Hematopoietic multipotent progenitor cell treated with erythropoietin and hydrocortisone succinate and interleukin-3 and kit ligand, for 6 days (in vitro differentiated cells): ENCODE measurements at places on chromosomes 2 and 18.
A peak's percentile ranks its signal among the peaks of the same experiment; 100 is the strongest.

DNA sequence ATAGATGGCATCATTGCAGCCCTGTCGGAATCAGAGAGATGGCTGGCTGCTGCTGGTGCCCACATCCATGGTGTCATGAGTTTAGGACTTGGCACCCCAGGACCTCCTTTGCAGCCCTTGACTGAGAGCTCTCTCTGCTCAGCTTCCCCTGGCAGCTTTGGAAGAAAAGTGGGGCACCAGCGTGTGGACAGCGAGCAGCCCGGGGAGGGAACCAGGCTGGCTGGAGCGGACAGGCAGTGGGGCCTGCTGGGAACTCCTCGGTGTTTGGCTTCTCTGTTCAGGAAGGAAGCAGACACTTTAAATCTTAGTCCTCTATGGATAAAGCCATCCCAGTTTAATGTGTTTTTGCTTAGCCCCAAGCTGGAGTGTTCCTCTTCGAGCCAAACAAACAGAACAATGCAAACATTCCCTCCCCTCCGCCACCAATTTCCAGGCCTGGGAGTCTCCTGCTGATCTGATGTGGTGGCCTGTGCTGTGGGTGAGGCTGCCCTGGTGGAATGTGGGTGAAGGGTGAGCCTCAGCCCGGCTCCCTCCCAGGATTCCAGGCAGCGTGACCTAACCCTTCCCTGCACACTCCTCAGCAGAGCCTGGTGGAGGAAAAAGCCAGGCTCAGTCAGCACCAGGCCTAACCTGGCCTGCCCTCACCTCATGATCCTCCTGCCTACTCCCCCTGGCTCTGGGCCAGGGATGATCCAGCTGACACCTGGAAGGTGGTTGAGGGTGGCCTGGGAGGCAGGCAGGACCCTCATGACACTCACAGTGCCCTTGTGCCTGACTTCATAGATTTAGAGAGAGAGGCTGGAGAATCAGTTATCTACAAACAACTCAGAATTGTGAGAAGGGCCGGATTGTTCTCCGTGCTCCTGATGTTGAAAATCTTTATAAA lies 21.6 kb upstream of the ITGB6 start:
- DNase-seq: no peak

DNA sequence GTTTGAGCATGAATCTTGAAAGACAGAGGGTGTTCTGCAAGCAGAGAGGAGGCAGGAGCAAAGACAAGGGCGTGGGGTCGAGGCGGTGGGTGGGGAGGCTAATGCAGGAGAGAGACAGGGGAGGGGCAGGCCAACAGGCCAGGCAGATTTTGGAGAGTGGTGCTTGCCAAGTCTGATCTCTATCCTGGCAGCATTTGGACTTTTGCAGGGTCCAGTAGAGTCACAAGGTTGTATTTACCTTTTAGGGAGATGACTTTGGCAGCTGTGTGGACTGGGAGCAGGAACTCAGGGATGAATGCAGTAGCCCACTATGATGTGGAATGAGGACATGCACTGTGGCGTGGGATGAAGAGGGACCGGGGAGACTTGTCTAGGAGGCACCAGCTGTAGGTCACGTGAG lies 15.7 kb upstream of the CEP192 start:
- DNase-seq: no peak

GRCh38 chr2:128589681-128590080 lies 271.0 kb upstream of the HS6ST1 start:
- no peak for DNase-seq

- no peak for DNase-seq
These were observed 180.8 kb downstream of the WDR7 start for GRCh38 chr18:56831988-56832387.

DNA sequence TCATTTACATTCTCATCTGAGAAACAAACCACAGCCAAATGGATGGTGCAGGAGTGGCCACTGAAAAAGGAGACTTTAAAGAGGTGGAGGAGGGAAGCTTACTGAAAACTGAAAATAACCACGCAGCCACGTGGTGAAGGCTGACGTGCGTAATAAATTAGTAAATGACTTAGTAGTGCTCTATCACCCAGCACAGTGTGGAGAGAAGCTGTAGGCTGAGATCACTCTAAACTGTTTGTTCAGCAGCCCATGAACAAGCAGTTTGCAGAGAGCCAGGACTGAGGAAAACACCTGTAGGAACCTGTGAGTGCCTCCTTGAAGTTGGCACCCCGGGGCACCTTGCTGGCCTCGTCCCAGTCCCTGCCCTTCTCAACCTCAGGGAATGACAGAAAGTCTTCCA lies 193.0 kb downstream of the TXNL1 start:
- no peak for DNase-seq

- DNase-seq: no peak
These were observed 99.5 kb downstream of the MEIS1 start for GRCh38 chr2:66534461-66534860.

DNA sequence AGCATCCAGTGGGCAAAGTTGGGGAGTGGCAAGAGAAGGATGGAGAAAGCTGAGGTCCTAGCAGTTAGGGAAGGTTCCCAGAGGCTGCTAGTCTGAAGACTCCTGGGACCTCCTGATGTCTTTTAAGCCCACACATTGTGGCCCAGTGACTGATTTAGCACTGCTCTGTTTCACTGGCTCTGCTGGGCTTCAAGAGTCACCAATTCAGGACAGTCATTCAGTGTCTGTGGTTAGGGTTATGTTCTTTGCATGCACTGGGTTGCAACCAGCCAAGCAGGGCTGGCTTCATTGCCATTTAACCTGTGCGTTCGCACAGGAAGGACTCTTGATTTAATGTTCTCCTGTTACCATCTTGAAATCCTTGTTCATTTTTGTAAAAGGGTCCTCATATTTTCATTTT lies 199.2 kb downstream of the ICOS start:
- DNase-seq: no peak

DNA sequence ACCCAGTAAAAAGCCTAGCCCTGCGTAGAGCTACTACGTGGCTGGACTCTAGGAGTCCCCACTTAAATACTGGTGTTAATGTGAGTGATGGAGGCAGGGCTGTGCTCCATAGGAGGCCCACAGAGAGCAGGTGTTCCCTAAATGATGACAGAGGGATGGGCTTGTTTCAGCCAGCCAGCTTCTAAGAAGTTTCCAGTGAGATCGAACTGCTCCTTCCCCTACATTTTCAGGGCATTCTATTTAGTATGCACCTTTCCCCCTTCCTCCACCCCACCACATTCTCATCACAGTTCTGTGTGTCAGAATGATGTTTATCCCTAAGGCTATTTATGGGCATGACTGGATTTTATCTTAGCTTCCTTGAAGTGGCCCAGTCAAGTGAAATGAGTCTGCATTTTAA lies 213.0 kb downstream of the TRIB2 start:
- no peak for DNase-seq

DNA sequence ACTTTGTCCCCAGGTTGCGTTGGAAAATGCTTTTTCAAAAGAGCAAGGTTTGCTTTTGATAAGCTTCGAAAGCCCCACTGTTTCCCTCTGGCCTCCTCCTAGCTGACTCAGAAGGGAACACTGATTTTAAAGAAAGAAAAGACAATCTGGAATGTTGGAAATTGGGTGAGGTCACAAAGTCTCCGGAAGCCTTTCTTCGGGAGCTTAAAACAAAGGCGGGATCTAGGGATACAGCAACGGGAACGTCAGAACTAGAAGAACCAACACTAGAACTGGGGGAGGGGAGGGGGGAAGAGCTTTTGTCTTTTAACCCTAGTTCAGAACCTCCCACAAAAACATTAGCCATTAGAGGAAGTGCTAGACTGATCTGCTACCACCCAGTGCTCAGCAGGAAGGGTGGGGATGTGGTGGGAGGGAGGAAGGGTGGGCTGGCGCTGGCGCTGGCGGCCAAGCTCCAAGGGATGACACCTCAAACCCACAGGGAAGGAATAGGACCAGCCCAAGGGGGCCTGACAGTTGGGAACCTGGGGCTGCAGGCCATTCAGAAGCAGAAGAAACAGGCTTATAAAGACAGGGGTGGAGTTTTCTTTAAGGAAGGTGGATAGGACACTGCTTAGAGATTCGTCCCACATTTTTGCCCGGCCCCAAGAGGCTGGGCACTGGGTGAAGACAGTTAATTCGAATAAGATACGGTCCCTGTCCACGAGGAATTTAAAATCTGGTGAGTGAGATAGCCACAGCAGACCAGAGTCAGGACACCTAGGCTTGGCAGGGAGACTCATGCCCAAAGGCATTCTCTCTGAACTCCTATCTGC lies 1.7 kb downstream of the TMSB10 start:
- DNase-seq: peak; percentile 88

DNA sequence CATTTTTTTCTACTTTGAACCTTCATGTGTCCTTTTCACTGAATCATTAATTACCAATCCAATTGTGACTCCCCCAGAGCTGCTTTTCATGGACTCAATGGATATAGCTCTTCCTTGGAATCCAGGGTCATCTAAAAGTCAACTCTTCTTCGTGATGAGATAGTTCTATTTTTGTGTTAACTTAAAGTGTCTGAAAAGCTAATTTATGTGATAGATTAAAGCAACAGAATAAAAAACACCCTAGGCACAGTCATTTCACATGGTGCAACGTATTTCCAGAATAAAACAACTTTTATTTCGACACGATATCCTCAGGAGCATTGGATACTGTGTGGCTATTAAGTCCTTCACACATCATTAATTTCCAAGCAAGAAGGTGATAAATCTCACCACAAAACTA lies 250.6 kb upstream of the SPHKAP start:
- DNase-seq: no peak

GRCh38 chr18:13514558-13514957 lies 211.8 kb downstream of the FAM210A start:
- DNase-seq: no peak

DNA sequence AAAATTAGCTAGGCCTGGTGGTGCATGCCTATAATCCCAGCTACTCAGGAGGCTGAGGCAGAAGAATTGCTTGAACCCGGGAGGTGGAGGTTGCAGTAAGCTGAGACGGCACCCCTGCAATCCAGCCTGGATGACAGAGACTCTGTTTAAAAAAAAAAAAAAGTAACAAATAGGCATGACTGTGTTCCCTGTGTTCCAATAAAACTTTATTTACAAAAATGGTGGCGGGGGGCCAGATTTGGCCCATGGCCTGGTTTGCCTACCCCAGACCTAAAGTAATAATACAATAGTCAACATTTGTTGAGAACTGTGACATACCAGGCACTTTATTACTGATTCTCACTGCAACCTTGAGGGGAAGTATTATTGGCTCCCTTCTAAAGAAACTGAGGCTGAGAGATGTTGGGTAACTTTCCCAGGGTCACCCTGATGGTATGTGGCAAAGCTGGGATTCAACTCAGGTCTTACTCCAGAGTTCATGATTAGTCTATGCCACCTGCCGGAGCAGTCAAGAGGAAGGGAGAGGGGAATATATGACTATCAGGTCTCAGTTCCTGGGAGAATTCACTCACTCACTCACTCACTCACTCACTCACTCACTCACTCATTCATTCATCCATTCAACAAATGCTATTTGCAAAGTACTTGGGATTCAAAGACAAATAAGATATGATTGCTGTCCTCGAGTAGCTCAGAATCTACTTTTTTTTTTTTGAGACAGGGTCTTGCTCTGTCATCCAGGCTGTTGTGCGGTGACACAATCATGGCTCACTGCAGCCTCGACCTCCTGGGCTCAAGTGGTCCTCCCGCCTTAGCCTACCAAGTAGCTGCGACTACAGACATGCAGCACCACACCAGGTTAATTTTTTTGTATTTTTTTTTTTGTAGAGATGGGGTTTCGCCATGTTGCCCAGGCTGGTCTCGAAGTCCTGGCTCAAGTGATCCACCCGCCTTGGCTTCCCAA lies 14.3 kb upstream of the KCMF1 start:
- DNase-seq: no peak

DNA sequence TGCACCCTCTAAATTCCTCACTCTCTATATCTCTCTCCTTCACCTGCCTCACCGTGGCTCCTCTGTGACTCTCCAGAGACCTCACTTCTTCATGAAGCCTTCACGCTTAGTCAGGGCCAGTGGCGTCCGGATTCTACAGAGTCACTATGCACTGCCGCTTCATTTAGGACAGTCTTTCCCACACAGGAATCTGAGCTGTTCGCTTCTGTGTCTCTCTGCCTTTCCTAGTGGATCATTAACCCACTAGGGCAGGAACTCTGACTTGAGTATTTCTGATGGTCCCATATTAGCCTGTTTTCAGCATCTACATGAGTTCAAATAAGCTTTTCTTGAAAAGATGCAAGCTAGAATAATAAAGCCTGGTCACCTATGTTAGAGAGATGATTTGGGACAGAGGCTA lies 180.2 kb upstream of the DOK6 start:
- no peak for DNase-seq

DNA sequence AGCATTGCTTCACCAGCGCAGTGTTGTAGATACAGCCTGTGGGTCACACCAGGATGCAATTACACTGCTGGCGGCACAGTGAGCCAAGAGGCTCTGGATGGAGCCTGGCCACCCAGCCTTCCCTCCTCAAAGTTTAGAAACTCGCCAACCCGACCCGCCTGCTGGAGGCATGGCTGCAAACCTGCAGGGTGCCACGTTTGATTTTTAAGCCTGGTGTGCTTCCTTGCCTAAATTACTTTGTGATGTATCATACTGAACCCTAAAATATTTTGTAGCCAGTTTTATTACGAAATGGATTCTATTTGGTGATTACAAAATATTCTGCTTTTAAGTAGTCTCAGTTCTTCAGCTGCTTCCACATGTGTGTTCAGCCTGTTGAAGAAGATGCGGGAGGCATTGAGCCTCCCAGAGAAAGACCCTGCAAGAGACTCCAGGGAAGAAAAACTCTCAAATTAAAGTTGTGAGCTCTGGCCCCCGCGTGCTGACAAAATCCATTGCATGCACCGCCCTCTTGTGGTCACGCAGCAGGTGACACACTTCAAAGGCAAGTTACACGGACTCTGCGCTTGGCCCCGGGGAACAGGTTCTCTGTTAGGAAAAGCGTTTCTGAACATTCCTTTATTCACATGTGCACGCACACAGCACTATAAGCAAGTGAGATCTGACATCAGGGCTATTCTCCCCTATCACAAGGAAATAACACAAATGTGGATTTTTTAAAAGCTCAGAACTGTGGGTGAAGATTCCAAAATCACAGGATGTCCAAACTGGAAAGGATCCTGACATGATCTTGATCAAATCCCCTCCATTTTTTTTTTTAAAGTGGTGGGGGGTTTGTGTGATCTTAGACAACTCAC lies 63.0 kb upstream of the TWIST2 start:
- peak; percentile 70 for DNase-seq

DNA sequence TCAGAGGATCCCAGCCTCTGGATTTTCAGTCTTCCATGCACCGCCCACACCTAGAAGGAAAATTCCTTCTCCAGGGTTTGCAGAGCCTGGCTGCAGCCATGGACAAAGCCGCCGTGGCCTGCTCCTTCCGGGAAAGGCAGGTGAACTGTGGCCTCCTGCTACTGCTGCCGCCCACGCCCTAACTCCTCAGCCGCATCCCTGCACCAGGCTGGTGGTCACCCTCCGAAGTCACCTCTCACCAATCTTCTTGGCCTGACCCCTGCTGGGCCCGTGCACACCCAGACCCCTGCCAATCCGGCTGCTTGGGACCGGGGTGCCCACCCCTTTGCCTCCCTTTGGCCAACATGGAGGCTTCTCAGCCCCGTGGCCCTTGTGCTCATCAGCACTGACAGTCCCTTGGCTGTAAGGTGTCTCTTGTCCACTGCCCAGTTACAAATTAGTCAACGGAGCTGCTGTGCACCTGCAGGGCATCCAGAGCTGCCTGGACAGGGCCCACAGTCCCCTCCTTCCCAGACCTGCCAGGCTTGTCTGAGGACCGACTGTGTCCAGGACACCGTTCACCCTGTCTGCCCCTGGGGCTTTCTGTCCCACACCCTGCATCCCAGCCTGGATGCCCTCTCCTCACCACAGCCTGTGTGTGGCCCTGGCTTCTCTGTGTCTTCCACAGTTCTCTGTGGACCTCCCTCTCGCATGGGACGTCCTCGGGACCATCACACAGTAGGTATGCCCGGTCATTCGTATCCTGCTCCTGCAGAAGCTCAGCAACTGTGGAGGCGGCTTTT lies 130.1 kb upstream of the TPO start:
- DNase-seq: no peak

- DNase-seq: peak; percentile 22
These were observed 2.8 kb downstream of the IRS1 start for GRCh38 chr2:226796840-226797288.
